ENCODE measurements at places on chromosomes 6 and 20.

- no peak for DNase-seq
Observed at GRCh38 chr20:44464514-44464913, 11.2 kb upstream of the TTPAL start.

- no peak for DNase-seq
Observed at GRCh38 chr20:35556871-35557270, 15.0 kb downstream of the ERGIC3 start.

DNA sequence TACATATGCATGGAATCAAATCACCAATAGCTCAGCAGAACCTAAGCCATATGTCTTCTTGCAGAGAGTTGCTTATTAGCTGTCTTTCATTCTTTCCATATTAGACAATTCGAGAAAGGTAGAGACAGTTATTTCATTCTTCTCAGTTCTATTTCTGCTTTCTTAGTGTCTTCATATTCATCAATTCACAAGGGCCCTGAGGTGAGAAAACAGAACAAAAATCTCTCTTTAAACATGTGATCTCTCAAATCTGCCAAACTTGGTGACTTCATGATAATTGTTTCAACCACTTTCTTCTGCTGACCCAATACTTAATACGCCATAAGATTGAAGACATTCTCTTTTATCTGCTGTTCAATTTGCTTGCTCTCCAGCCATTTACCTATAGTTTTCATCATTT is 229.7 kb upstream of the MARCKS start:
- DNase-seq: no peak

DNA sequence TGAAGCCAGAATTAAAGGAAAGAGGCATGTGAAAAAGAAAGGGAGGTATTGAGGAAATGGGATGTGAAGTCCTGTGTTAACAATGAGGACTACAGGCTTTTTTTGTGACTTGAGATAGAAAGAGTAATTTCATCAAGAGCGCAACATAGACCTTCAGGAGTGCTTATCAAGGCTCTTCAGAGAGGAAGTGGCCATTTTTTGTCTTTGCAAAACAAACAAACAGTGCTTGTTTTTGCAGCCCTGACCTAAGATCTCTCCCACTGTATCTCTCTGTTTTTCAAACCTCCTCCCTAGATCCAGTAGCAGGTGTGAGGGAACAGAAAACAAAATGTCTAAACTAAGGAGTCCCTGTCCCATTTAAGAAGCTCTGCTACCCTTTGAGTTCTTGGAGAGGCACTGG is 710.3 kb upstream of the MARCKS start:
- DNase-seq: no peak

- DNase-seq: no peak
Observed at GRCh38 chr20:37230200-37230599, 31.4 kb downstream of the GHRH start.

DNA sequence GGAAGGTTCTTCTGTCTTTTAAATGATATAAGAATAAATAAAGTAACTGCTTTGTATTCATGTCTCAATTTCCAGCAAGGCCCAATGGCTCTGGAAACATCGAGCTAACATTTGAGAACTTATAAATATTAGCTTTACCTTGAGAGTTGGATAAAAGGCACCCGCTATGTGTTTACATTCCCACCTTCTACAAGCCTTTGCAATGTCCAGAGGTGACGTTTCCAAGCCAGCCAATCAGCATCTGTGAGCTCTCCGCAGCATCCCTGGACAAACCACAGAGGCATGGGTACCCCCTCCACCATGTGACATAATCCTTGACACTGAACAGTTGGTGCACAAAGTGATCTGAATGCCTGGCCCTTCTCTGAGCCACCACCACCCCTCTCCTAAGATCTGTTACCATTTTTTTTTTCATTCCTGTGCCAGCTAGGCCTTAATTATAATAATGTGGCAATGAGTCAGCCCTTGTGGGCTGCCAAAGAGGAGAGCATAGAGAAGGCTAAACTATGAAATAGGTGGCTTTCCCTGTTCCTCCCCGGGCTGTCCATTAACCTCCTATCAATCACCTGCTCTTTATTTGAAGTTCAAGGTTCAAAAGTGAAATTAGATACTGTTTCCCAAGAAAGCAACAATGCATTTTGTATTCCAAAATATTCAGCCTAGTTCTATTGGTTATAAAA is 4.1 kb downstream of the CBLN4 start:
- DNase-seq: no peak

DNA sequence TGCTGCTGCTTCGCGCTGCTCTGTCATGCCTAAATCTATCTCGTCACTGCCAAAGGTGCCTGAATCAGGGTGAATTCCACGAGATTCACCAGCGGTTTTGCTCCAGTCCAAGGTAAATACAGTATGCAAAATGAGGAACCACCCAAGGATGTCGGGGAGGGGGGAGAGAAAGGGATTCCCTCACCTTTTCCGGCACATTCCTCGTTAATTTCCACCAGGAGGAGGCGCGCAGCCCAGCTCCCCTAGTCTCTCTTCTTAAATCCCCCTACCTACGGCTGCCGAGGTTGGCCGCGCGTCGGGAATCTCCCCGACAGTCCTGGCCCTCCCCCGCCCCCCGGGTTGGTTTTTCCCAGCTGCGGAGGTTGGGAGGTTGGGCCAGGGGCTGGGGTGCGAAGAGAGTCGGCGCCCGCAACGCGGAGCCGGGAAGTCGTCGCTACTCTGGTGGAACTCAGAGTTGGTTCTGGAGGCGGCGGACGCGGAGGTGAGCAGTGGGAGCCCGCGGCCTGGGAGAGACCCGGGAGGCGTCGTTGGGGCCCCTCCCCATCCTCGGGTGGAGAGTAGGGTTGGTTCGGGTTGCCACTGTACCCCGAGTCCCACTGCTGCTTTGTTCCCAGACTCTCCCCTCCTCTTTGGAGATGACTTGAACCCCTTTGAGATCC is at the start of gene TPBG:
TPBG (plus strand) TSS at position 390 of the 659 bp plus-strand sequence. CDS start 1,145 bp downstream, outside the sequence.
- DNase-seq: no peak

GRCh38 chr20:32385541-32385940 is 27.4 kb downstream of the ASXL1 start:
- no peak for DNase-seq

All from stimulated activated CD8-positive, alpha-beta memory T cell treated with anti-CD3 and anti-CD28 coated beads, Interleukin-7, amount 100 ng/mL, for 24 hours (primary cell).